ENCODE measurements at places on chromosomes 1 and 21. TPM values are rescaled to one million over a fixed set of nuclear protein-coding genes. Genes with fewer than 3 reads are reported as not detected.

CCDC30 gene
- total RNA-seq: 0.89 TPM

FCRL1 gene
- total RNA-seq: not detected

OR2L8 gene
- total RNA-seq: not detected

PRDM16 gene
- 1.5 TPM for total RNA-seq

LRRIQ3 gene
- total RNA-seq: 0.14 TPM

LDLRAD1 gene
- not detected for total RNA-seq

FCMR gene
- total RNA-seq: not detected

KIF14 gene
- total RNA-seq: 8.8 TPM

LYPD8 gene
- not detected for total RNA-seq

C1QTNF12 gene
- 0.92 TPM for total RNA-seq

KRTAP8-1 gene
- not detected for total RNA-seq

LPAR3 gene
- total RNA-seq: 1.5 TPM

SNX7 gene
- 49.6 TPM for total RNA-seq

USH2A gene
- not detected for total RNA-seq

COL6A2 gene
- 1,787 TPM for total RNA-seq

PLD5 gene
- total RNA-seq: 0.59 TPM

GPBP1L1 gene
- total RNA-seq: 106 TPM
